Islet precursor cell (in vitro differentiated cells): ENCODE measurements at places on chromosomes 16 and 17.
A peak's percentile ranks its signal among the peaks of the same experiment; 100 is the strongest.

- no peak for DNase-seq
These were observed 364.1 kb downstream of the FOXL1 start for GRCh38 chr16:86942151-86943051.

- peak; percentile 67 for DNase-seq
These were observed 12.5 kb downstream of the SLC16A3 start for GRCh38 chr17:82241183-82241925.

DNA sequence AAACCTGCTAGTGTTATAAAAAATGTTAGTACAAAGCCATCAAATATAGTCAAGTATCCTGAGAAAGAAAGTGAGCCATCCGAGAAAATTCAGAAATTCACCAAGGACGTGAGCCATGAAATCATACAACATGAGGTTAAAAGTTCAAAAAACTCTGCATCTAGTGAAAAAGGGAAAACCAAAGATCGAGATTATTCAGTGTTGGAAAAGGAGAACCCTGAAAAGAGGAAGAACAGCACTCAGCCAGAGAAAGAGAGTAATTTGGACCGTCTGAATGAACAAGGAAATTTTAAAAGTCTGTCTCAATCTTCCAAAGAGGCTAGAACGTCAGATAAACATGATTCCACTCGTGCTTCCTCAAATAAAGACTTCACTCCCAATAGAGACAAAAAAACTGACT, 31.7 kb downstream of the RBBP6 start:
- no peak for DNase-seq

DNA sequence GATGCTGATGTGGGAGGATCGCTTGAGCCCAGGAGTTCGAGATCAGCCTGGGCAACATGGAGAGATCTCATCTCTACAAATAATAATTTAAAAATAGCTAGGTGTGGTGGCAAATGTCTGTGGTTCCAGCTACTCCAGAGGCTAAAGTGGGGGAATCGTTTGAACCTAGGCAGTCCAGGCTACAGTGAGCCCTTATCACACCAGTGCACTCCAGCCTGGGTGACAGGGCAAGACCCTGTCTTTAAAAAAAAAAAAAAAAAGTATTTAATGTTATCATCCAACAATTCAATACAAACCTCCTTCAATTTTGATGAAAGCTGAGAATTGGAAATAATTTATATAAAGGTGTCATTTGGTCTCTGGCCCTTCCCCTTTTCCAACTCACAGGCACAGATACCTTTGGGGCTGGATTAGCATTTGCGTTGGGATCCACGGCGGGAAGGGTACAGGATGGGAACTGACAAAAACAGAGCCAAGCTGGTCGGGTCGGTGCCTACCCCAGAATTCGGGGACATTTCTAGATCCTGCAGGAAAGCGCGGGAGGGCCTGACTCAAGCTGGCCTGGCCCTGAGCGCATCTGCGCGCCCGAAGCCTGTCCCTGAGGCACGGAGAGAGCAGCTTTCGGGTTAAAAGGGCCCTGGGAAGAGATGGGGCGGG, 860 bp upstream of the DCAF7 start:
- no peak for DNase-seq

DNA sequence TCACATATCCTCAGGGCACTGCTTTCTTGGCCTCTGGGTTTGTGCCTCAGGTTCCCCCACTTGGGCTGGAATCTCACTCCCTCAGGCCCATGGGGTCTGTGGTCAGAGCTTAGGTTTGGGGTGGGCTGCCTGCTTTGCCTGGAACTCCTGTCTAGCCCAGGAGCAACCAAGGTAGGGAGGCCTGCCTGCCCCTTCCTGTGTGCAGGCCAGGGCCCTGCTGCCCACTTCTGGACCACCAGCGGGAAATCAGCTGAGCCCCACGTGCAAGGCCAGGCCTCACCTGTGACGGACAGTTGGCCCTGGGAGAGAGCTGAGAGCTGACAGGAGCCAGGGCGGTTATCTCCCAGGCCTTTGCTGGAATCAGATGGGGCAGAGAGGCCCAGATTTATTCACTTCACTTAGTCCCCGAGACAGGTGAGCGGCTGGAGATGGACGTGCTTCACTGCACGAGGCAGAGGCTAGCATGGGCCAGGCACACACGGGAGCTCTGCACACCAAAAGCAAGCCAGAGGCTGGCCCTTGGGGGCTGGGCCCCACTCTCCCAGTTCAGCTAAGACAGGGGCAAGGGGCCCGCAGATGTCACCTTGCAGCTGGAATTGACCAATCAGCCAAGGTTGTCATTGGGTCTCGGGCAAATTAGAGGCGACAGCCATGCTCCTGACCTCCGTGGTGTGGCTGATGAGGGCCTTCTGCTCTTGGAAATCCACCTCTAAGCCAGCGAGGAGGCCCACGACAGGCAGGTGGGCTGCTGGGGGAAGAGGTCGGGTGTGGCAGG, 49.9 kb upstream of the DOC2B start:
- no peak for DNase-seq

- DNase-seq: peak; percentile 68
These were observed 11.7 kb upstream of the ZNF594 start for GRCh38 chr17:5203178-5203907.

DNA sequence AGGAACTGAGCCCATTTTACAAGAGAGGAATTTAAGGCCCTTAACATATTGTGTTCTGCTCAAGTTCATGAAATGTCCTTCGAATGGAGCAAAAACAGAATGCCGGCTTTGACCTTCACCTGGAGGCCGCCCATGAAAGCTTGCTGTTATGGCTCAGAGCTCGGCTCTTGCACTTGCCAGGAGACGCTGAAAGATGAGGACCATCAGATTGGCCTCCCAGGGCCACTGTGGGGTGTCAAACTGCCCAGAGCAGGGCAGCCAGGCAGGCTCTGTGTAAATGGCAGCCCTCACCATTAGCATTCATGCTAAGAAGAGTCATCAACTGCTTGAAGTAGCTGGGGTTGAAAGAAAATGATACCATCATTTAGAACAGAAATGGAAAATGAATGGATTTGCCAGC, 39.3 kb downstream of the IL21R start:
- DNase-seq: peak; percentile 19

DNA sequence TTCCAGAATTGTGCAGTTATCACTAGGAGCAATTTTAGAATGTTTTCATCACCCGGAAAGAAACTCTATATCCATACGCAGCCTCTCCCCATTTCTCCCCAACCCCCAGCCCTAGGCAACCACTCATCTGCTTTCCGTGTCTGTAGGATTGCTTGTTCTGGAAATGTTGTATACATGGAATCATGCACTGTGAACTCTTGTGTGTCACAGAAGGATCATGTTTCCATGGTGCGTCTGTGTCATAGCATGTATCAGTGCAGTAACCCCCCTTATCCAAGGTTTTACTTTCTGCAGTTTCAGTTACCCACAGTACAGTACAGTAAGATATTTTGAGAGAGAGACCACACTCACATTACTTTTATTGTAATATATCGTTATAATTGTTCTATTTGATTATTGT, 299.4 kb downstream of the CPPED1 start:
- no peak for DNase-seq

DNA sequence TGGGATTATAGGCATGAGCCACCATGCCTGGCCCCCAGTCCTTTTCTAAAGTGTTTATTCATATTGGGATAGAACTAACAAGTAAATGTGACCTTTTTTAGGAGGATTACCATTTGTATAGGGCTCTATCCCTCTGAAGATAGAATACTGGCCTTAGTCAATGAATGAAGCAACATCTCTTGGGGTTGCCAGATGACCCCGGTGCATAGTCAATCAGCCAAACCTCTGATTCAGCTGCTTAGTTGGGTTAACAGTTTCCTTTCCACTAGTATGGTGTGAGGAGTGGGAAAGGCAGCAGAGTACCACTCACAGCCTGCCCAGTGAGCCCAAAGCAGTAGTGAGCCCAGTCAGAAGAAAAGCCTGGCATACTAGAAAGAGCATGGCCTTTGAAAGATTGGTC, 94.6 kb upstream of the TBX2 start:
- peak; percentile 12 for DNase-seq

DNA sequence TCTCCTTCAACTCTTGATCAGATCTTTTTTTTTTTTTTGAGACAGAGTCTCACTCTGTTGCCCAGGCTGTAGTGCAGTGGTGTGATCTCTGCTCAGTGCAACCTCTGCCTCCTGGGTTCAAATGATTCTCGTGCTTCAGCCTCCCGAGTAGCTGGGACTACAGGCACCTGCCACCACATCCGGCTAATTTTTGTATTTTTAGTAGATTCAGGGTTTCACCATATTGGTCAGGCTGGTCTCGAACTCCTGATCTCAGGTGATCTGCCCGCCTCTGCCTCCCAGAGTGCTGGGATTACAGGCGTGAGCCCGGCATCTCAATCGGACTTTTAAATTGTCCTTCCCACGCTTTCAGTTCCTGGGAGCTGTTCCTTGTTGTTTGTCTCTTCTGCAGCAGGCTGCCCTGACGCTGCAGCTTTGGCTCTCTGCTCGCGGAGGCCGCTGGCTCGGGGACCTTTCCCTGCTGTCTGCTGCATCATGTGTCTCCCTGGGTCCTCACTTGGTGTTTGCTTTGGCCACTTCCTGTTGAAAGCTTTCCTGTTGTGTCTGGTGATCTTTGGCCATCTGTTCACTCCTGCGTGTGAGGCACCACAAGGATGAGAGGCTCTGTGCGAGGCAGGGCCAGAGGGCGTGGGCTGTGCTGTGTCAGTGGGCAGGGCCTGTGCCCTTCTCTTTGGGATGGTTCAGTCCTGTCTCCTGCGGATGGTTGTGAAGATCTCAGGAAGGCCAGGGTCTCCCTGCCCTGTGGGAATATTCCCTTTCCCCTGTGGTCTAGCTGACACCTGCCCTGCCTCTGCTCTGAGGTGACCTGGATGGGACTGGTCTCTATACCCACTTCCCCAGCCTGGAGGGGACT, 18.4 kb upstream of the CAPN15 start:
- DNase-seq: no peak

DNA sequence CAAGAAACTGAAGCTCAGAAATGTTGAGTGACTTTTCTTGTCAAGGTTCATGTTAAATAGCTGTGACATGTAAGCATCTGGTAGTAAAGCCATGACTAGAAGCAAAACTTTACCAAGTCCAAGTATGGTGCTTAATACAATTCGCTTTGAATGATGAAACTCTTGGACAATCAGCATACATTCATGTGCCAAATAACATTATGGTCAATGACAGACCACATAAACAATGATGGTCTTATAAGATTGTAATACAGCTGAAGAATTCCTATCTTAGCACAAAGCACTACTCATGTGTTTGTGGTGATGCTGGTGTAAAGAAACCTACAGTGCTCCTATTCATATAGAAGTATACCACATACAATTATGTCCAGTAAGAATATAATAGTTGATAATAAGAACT, 97.1 kb upstream of the RPRML start:
- DNase-seq: no peak
